CD4-positive, alpha-beta T cell treated with Interleukin-17A for 4 hours (primary cell): ENCODE measurements at places on chromosomes 6 and 20.

DNA sequence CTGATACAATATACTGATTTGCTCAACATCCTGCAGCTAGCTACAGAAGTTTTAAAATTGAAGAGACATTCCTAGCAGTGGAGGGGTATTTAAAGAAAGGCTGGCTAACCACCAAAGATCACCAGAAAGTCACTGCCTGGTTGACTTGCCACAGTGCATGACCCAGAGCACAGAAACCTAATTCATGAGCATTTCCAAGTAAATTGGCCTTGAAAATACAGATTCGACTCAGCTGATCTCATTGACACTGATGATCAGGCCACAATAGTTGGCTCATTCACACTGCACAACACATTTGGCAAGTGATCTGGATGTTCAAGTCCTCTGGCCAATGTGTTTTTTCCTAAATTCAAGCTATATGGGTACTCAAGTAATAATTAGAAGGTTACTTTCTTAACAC lies 13.3 kb upstream of the TDRD6 start:
- no peak for DNase-seq

- no peak for DNase-seq
These were observed 67.6 kb downstream of the BLOC1S5 start for GRCh38 chr6:7996538-7997111.

DNA sequence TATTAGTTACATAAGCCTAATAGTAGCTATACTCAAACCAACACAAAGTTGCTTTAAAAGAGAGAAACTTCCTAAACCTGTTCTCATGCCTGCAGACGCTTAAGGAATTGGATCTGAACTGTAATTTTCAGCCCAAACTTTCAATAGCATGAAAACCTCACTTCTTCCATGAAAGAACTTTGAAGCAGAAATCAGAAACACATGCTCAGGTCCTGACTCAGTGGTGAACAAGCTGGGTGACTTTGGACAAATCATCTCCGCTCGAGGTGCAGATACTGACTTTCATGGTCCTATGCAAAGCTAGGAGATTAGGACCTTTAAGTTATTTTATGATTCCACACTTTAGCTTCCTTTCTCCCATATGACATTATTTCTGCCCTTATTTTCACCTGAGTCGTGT lies 36.5 kb downstream of the NOX3 start:
- no peak for DNase-seq

DNA sequence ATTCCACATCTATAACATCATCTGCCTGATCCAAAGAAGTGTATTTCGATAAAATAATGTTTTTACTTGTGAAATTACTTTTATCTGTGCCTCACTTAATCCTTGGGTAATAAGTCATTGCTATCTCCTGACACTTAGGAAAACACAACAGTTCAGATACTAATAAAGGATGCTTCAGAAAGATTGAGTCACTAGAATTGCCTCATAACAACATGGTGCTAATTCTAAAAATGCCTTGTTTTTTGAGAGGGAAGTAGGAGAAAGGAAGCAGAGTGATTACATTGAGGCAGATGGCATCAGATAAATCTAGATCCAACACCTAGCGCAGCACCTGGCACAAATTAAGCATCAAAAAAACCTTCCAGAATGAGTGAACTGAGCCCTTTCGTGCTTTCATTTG lies 69.0 kb downstream of the NCOA7 start:
- DNase-seq, result no peak

GRCh38 chr6:107493158-107494057 lies 3.5 kb downstream of the SOBP start:
- no peak for DNase-seq
